Right atrium auricular region (tissue), 2 donors: ENCODE measurements at places on chromosomes 7 and 10.

- peak; percentile 38 for DNase-seq
These were observed 186.7 kb upstream of the SHH start for GRCh38 chr7:155998766-155999630.

DNA sequence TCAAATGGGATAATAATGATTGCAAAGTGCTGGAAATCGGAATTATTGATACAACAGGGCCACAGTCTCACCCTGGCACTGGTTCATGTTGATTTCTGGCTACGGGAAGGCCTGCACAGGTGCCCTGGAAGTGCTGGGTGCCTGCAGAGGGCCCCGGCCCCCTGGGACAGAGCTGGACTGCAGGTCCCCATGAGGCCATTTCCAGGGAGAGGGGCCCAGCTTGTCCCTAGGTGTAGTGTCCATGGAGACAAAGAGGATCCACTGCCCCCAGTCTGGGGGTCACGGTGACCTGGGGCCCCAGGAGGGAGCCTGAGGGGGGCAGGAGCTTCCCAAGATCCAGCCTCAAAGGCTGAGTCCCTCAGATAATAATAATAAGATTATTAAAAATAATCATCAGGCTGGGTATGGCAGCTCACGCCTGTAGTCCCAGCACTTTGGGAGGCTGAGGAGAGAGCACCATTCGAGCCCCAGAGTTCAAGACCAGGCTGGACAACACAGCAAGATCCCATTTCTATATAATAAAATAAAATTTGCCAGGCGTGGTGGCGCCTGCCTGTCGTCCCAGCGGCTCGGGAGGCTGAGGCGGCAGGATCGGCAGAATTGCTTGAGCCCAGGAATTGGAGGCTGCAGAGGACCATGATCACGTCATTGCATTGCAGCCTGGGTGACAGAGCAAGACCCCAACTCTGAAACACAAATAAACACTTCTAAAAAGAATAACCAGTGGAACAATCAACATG is 98.1 kb downstream of the MICALL2 start:
- no peak for DNase-seq

DNA sequence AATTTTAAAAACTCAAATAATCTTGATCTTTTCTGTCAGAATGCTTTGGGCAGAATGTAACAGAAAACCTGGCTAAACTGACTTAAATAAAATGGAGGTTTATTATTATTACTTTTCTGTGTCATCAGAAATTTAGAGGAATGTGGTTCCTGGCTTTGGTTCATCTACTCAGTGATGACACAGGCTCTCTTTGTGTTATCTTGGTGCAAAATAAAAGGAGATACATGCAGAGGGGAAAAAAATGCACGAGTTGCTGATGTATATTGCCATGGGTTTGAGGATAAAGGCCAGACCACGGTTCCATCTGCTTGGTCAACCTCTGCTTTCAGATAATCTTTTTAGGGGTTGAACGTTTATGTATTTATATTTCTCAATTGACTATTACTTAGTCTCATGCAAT is 181.4 kb downstream of the SUGCT start:
- no peak for DNase-seq

DNA sequence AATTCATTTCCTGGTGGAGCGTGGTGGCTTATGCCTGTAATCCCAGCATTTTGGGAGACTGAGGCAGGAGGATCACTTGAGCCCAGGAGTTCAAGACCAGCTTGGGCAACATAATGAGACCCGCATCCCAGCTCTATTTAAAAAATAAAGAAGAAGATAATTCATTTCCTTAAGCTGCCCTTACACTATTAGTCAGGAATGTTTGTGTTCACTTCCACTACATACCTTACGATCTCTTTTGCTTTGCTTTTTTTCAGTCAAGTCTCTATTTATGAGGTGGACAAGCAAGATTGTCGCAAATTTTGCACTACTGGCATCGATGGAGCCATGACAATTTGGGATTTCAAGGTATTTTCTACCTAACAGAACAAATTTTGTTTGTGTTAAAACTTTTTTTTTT is 11.2 kb upstream of the ARPC1B start:
- DNase-seq = no peak

DNA sequence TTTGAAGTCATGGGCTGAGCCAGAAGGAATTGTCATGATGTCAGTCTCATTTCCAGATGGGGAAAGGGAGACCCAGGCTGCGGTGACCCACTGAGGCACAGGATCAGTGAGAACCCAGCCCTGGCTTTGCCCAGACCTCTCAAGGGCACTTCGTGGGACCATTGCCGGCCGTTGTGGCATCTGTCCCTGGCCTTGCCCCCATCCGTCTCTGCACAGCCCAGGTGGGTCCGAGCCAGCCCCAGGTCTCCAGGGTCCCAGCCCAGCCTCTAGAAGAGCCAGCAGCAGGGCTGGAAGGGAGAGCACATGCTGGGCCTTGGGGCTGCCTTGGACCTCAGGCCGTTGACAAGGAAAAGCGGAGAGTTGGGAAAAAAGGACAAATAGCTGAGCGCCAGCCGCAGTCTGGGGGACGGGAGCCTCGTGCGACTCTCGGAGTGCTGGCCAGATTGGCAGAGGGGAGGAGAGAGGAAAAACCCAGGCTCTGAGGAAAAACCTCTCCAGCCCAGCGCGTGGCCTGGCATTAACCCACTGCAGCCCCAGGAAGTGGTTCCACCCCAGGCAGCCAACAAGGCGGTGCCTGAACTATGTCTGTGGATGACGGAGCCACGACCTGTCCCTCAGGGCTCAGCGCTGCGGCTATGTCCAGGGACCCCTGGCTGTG is 30.2 kb downstream of the GRIFIN start:
- no peak for DNase-seq

- no peak for DNase-seq
These were observed 34.6 kb downstream of the ZEB1 start for GRCh38 chr10:31353574-31353973.

DNA sequence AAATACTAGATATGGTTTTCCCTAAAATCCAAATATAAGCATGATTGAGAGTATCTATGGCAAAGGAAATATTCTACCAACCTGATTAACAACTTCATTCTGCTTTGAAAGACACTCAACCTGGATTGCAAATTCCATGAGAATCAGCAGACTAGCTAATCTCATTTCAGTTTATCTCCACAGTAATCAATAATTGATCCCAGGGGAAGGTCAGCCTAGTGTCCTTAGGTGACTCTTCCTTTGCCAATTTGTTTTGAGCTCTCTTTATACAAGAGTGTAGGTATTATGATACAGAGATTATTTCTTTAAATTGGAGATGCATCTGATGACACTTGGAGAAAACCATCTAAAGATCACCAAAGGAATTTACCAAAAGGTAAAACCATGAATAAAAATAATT is 100.3 kb downstream of the GRM8 start:
- no peak for DNase-seq

GRCh38 chr10:32851301-32851700 is 106.7 kb downstream of the ITGB1 start:
- no peak for DNase-seq

- DNase-seq = peak; percentile 81
These were observed 918 bp downstream of the PWWP2B start for GRCh38 chr10:132397671-132398565.
